Substantia nigra (tissue), 51 donors: ENCODE measurements at places on chromosomes 6 and 20.

- DNase-seq: no peak
Measured at GRCh38 chr6:149128489-149129145, 188.9 kb upstream of the TAB2 start.

GRCh38 chr6:44040786-44041185, 86.5 kb downstream of the MRPL14 start:
- no peak for DNase-seq

GRCh38 chr6:148407372-148407771, 64.7 kb downstream of the SASH1 start:
- no peak for DNase-seq

DNA sequence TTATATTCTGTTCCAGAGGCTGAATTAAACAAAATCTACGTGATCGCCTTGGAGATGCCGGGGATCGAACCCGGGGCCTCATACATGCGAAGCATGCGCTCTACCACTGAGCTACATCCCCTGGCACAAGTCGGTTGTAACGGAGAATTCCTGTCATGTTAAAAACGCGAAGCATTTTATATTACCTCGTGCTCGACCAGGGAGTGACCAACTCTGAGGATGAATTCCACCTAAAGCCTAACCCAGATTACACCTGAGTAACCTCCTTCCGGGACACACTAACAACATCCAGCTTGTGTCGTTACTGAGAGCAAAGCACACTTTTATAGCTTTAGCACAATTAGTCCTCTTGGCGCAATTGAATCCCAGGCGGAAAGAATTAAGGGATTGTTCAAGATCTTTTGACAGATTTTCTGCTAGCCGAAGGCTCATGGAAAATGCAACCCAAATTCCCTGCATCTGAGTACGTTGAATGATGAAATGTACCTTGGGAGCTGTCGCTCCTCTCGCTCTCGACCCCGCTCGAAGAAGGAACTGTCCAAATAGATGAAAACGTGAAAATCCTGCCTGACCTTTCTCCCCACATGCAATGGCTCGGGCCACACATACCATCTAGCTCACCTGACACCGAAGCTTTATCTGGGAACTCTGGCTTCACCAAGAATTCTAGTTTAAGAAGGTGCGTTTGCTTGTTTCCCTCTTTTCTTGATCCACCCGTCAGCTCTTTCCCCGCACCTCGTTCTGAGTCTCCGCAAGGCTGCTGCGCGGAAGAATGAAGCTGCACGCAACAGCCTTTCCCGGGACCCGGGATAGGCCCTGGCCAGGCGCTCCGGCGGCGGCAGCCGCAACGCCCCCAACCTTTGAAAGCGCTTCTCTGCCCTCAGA, 148.3 kb downstream of the GPX5 start:
- DNase-seq: no peak

DNA sequence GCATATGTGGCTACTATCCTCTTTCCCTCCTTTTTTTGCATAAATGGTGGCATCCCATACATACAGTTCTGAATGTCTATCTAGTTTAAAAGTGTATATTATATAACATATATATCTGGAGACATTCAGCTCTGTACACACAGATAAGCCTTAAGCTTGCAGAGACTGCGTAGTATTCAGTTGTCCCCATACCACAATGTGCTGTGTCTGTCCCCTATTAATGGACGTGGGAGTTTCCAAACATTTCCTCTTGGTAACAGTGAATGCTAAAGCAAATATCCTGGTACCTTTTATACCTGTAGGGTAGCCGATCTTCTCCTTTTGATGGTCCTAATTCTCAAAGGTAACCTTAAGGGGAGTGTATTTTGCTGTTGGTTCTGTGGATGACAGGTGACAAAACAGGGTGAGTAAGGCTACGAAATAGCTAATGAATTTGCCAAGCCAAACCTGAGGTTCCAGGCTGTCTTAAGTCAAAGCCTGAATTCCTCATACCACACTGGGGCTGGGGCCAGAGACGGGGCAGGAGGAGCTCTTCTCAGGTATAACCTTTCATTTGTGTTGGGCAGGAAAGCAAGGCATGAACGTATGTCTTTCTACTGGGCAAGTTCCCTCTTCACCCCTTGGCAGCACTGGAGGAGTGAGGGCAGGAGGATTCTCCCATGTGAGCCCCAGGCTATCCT, 7.8 kb upstream of the C2 start:
- DNase-seq: no peak
